ENCODE measurements at places on chromosomes 5 and 9. TPM values are rescaled to one million over a fixed set of nuclear protein-coding genes. Genes with fewer than 3 reads are reported as not detected.

The GADD45G gene
- 10.2 TPM for total RNA-seq

DNA sequence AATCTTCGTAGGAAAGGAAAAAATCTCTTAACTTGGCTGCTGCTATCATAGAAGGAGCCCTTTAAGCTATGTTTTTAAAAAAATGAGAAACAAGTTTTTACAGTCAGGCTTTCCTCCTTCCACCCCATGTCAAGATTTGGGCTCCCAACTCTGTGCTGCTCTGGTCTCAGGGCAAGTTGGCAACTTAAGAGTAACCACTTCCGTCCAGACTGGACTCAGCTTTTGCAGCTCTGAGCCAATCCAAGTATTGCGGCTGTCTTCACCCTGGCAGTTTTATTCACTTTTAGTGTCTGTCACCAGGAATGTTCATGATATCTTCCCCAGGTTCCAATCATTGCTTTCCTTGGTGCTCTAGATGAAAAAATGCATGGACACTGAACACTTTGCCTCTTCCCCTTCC, 115.9 kb upstream of the GAS1 start:
- DNase-seq, result no peak

DNA sequence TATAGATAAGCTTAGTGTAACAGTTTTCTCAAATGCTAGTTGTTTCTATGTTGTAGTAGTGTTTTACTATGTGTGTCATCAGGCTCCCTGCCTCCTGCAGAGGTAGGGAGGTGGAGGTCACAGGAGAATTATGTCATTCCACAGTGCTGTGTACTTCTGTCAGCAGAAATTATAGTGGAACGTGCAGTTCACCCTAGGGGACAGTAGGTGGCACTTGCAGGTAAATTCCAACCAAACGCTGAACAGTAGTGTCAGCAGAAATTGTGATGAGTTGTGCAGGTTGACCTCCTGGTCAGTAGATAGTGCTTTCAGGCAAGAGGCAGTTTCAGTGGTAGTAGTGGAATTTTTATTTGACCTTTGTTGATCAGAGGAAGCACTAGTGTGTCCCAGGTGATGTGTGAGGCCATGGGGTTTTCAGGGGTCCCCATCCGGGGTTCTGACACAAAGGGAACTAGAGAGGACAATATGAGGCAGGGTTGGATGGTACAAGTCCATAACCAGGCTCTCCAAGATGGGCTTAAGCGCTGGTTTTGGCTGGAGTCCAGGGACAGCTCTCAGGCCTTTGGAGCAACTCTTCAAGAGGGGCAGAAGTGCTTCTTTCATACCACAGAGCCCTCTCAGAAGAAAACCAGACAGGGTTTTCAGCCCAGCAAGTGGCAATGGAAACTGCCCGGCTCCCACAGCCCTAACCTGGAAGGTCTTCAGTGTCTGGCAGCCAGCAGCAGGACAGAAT, 402.9 kb downstream of the CYLC2 start:
- peak; percentile 69 for DNase-seq

The STKLD1 gene
- 0.91 TPM for total RNA-seq

GRCh38 chr9:12695474-12695873, 2.3 kb downstream of the TYRP1 start:
- no peak for DNase-seq

DNA sequence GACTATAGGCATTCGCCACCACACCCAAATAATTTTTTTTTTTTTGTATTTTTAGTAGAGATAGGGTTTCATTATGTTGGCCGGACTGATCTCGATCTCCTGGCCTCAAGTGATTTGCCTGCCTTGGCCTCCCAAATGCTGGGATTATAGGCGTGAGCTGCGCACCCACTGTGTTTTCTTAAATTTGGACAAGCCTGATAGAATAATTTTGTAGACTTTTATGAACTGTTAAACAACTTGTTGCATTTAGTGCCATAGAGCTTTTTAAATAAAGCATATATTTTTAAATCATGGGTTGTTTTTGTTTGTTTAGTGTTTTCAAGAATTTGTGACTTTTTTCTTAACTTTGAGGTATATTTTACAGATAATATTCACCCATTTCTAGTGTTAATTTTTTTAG, 4.8 kb downstream of the PHAX start:
- DNase-seq, result no peak

The ZBTB34 gene
- 5.0 TPM for total RNA-seq

The ANKRD18A gene
- total RNA-seq, result 0.10 TPM

- peak; percentile 86 for DNase-seq
Measured at GRCh38 chr5:149959406-149960236, 937 bp upstream of the SLC26A2 start.

DNA sequence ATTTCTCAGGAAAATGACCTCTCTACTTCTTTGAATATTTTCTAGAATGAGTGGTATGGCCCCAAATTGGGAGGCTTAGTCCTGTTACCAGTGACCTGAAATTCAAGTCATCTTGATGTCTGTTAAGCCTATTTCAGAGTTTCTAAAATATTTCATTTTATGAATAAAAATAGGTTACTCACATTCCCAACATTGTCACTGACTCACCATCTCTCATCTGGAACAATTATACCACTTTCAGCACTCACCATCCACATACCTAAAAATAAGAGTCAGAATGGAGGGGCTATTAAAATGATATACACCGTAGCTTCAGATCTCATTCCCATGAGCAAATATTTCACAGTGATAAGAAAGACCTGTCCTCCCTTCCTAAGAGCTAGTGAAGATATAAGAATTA, 71.8 kb downstream of the KIAA1958 start:
- peak; percentile 65 for DNase-seq

DNA sequence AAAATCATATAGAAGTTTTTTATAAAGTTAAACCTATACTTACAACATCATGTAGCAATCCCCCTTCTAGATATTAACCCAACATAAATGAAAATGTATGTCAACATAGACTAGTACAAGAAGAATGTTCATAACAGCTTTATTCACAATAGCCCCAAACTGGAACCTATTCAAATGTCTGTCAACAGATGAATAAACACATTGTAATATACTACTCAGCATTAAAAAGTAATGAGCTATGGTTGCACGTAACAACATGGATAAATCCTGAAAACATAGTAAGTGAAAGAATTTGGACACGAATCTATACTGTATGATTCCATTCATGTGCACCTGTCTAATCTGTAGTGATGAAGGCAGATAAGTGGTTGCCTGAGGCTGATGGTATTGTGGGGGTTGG, 73.9 kb downstream of the CSNK1G3 start:
- DNase-seq, result no peak

DNA sequence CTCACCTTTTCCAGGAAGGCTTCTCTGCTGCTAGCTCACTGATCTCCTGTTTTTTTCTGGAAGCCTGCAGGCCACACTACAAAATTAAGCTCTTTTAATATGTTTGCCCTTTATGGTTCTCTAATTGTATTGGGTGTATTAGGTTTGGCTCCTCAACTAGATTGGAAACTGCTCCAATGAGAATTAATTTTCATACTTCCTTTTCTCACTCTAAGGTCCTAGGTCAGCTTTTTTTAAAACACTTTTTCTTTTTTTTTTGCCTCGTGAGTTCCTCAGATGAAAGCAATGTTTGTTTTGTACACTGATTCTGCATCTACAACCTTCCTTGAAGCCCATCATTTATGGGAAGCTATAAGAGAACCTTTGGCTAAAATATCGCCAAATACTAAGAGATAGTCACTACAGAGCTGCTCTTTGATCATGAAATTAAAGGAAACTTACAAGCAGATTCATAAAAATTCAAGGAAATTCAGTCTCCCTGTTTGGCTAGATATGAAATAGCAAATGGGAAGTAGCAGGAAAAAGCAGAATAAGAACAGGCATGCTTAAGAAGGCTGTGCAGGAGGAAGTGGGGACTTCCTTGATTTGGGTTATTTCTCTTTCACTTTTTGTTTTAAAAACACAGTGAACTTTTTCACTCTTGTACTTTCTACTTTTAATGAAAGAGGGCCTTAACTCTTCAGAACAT, 55.2 kb upstream of the FYB1 start:
- peak; percentile 12 for DNase-seq

DNA sequence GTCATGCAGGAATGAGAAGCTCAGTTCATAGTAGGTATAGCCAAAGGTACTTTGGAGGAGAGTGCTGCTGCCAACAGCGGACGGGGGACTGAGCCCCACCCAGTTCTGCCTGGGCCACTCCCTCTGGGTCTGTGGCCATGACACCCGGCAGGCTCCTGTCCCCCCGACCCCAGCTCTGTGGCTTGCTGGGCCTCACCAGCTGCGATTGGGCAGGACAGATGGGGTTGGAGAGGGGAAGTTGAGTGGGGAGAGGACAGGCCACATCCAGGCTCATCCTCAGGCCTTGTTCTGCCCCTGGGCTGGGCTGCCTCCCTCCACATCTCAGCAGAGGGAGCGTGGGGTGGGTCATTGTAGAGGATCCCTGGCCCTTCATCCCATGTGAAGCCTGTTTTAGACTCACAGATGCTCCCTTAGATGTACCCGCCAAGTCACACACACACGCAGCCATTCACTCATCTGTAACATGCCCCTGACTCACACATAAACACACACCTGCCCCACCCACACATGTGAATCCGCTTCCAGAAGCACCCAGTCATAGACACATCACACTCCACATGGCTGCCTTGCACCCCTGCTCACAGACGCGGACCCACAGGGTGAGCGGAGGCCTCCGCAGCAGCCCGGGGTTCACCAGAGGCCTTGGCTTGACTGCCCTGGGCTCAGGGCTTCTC, 48.8 kb downstream of the NTNG2 start:
- no peak for DNase-seq

DNA sequence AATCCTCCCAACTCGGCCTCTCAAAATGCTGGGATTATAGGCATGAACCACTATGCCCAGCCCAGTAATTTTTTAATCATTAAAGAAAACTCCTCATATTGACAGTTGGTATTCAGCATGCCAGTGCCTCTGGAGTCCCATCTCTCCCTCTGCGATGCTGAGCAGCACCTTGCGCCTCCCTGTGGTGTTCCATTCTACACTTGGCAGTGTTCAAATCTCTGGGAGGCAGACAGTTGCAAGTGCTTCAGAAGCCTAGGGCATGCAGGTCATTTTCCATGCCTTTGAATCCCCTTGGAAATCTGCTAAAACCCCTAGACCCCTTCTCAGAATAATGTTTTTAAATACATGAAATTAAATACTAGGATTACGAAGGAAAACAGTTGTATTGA, 41.3 kb downstream of the GARNL3 start:
- DNase-seq, result no peak

DNA sequence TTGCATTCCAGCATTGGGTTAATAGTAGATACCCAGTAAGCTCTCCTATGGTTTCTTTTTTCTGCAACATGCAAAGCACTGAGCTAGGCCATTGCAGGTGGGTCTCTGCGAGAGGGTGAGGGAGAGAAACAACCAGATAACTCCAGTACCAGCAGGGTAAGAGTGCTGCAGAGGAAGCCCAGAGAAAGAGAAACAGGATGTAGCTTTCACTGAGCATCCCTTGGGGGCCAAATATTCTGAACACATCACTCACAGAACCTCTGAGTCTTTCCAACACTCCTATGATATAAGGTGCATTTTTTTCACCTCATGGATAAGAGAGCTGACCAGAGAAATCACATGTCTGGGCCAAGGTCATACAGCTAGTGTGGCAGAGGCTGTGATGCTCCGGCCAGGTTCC, 76.7 kb downstream of the TRIM32 start:
- no peak for DNase-seq

The F2RL1 gene
- 1.7 TPM for total RNA-seq

The CD74 gene
- not detected for total RNA-seq

DNA sequence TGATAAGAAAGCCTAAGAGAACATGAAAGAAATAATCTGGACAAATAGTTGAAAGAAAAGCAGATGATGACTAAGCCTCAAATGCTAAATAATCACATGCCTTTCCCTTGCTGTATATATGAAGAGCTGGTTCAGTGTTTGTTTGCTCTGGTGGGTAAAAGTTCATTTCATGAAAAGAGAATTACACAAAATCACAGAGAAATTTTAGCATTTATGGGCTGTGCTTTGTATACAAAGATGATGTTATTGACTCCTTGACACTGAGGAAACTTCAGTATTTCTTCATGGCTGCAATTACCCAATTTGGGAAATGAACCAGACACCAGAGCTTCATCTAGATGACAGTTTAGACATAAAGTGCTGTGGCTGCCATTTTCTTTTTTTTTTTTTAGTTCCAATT, 527.2 kb downstream of the NR2F1-AS1 start:
- no peak for DNase-seq

GRCh38 chr9:106753155-106753671, 109.8 kb upstream of the ZNF462 start:
- peak; percentile 57 for DNase-seq

The MAMDC4 gene
- total RNA-seq, result 8.0 TPM

The KCNV2 gene
- not detected for total RNA-seq

DNA sequence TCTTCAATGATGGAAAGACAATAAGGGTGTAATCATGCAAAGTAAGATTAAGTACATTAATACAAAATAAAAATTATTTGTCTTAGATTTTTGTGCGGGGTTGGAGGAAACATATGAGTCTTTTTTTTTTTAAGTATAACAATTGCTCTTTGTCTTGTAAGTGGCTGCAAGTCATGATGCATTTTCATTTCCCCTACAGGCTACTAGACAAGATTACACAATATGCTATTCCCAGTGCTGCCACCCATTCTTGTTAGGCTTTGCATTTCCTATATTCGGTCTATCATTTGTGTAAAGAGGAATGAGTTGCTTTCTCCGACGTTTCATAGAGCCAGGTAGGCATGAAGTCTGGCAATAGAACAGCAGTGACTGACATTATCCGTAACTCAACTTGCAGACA, 294.2 kb upstream of the CYLC2 start:
- DNase-seq, result peak; percentile 8

DNA sequence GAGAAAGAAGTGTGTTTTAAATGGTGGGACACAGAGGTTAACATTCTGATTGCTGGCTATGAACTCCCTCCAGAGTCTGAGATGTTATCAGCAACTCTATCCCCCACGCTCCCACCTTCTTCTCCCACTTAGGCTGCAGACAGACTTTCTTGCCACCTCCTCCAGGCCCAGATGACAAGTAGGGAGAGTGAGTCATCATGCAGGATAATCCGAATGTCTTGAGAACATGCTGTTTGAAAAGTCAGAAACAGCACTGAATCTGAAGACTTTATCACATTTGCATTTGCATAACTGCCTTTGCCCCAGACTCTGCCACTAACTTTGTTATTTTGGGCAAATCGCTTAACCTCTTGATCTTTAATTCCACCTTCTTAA, 139.8 kb downstream of the ESM1 start:
- DNase-seq, result peak; percentile 38

DNA sequence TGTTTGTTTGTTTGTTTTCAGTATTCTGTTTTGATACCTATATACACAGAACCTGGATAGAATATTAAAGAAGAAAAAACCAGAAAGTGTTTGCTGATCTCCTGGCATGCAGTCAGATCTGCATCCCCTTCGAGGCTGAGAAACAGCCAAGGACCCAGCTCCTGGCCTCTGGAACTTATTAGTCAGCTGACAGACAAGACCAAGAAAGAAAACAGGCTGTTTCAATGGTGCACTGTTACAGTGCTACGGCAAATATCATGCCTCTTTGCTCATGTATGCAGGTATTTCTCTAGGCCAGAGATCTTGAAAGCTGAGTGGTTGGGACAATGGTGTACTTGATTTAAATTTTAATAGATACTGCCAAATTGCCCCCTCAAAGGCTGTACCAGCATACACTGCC, 95.0 kb downstream of the C5orf15 start:
- no peak for DNase-seq

The IGIP gene
- total RNA-seq, result 2.5 TPM
